ENCODE measurements at places on chromosomes 7 and 10. TPM values are rescaled to one million over a fixed set of nuclear protein-coding genes. Genes with fewer than 3 reads are reported as not detected.

DNA sequence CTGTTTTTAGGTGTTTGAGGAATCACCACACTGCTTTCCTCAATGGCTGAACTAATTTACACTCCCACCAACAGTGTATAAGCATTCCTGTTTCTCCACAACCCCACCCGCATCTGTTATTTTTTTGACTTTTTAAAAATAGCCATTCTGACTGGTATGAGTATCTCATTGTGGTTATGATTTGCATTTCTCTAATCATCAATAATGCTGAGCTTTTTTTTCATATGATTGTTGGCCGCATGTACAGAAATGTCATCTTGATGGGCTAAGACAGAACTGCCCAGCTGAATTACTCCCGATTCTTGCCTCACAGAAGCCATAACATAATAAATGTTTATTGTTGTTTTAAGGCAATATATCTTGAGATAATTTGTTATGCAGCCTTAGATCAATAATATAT, 93.1 kb upstream of the DKK1 start:
- DNase-seq, result no peak

DNA sequence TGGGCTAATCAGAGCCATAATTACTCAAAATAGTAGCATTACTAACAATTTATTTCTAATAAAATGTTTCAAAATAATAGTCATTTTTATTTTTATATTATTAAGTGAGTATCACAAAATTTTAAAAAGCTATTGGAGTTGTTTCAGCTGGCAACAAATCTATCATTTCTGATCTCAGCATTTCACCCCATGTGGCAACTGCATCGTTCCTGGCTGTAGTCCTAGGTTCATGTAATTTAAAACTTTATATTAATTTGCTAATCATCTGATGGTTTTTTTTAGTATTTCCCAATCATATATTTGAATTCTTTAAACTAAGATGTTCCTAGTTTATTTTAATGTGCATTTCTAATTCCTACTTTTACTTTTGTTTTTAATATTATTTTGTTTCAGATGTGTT, 293.0 kb upstream of the AKR1E2 start:
- no peak for DNase-seq

- DNase-seq, result no peak
These were observed 52.3 kb downstream of the FOXP2 start for GRCh38 chr7:114466917-114467316.

DNA sequence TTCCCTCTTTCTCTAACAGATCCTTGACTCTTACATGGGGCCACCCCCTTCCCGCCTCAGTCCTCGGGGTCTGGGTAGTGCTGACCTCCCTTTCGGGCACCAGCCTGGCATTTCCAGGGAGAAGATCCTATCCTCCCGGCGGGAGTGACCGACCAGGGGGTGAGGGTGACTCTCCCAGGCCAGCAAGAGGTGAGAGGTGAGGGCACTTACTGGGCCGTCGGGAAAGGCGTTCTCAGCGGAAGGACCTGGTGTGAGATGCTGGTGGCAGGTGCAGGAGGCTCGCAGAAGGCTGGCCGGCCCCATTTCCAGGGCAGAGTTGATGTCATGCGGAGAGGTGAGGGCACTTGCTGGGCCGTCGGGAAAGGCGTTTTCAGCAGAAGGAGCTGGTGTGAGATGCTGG, 4.2 kb upstream of the FOXL3 start:
- no peak for DNase-seq

DNA sequence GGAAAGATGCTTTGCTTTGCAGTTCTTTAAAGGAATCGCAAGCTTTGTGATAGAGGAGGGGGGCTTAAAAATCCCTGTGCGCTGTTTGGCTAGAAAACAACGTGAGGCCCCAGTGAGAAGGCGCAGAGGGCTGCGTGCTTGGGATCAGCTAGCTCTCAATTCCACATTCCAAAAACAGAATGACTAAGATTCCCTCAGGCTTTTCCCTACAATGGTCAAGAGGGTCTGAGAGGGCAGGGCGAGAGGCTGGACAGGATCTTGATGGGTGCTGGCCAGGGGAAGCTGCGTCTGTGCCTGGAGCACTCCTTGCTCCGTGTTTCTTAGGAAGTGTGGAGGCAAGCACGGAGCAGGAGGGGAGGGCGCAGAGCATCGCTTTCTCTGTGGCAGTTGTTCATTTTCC, 72.1 kb upstream of the INHBA start:
- no peak for DNase-seq

The ZC3HAV1 gene
- polyA plus RNA-seq, result 24.2 TPM

The DIP2C gene
- polyA plus RNA-seq, result 0.10 TPM

GRCh38 chr10:79387974-79388850, 40.9 kb downstream of the PPIF start:
- no peak for DNase-seq

DNA sequence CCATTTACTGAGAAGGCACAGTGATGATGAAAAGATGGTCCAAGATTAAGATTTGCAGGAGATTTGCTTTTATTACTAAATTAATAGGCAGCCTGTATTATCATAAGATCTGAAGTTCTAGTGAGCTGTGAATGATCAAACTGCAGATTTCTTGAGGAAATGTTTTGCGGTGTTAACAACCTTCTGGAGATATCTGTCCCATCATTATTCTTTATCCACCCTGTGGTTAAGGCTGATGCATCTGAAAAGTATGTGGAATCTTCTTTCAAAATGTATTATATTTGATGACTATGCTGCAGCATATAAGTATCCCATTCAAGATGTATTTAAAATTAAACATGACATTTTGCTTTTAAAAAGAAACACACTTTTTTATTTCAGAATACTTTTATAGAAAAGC, 150.3 kb downstream of the POLR1F start:
- DNase-seq, result peak; percentile 70

DNA sequence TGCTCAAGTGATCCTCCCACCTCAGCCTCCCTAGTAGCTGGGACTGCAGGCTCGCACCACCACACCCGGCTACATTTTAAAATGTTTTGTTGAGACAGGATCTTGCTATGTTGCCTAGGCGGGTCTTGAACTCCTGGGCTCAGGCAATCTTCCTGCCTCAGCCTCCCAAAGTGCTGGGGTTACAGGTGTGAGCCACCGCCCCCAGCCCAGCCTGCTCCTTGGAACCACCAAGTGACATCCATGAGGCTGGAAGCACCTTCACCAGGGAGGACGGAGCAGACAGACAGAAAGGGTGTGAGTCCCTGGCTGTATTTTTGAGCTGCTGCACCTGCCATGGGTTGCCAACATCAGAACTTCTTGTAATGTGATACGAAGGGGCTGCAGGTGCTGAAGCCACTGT, 62.3 kb upstream of the UBE3C start:
- DNase-seq, result no peak

- peak; percentile 12 for DNase-seq
These were observed 46.4 kb upstream of the CC2D2B start for GRCh38 chr10:95861386-95861785.
